ENCODE measurements at places on chromosomes 5 and 9.

DNA sequence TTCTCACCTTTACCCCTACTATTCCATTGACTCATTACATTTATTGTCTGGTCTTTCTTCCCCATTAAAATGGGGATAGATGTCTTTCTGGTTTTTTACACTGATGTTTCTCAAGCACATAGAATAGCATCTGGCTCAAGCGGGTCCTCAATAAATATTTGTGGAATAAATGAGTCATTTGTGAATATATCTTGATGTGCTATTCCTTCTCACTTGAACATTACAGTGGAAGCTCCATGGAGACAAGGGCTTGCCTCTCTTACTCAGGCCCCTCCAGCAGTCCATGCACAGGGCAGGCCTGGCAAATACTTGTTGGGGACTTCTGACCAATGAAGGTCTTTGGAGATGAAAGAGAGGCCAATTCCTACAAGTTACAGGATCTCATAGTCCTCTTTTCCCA lies 151.7 kb upstream of the TAS2R1 start:
- DNase-seq, result peak; percentile 30

DNA sequence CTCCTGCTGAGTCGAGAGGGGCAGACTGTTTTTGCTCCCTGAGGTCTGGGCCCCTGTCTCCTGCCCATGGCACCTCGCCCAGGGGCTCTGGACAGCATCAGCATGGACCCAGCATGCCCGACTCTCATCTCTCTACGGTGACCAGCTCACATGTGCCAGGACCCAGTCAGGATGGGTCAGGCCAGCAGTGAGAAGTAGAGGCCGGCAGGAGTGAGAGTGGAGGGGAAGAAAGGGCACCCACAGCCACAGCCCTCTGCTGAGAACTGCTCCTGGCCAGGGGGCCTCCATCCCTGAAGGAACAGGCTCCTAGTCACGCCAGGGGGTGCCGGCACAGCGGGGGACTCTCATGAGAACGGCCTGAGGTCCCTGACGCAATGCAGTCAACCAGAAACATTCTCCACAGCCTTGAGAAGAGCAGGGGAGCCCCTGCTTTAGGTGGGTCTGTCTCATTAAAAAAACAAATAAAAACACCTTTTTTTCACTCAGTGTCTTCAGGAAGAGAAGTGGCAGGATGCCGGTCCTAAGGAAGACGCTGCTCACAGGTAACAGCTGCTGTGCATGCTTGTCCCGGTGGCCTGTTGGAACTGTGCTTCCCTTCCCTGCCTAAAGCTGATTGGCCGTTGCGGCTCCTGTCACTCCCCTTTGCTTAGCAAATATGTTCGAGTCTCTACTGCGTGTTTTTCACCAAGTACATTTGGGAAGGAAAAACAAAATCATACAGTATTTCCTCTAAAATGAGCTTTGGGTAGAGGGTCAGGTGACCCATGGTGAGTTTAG lies 85.7 kb upstream of the FBXW11 start:
- DNase-seq, result no peak

DNA sequence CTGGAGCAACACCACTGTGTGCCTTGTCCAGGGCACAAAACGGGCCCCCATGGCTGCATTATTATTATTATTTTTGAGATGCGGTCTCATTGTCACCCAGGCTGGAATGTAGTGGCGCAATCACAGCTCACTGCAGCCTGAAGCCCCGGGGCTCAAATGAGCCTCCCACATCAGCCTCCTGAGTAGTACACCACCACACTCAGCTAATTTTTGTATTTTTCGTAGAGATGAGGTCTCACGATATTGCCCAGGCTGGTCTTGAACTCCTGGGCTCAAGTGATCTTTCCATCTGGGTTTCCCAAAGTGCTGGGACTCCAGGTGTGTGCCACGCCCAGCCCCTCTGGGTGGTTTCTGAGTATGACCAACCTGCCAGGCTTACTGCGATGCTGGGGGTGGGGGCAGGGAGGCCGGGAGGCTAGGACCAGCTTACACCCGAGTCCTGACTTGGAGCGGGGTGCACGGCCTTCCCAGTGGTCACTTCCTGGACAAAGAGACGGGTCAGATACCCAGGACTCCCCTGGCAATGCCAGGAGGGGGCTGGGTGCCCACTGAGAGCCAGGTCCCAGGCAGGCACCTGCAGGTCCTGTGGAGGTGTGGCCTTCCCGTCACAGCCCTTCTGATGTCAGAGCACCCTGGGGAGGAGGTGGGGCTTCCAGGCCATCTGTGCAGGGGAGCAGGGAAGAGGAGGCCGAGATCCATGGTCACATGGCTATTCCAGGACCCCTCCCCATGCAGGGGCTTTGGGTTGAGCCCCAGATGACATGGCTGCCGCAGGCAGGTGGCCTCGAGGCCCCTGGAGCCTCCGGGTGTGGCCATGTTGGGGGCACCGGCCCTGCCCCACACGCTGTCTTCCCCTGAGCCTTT lies 8.3 kb upstream of the NRARP start:
- no peak for DNase-seq

- no peak for DNase-seq
These were observed 34.4 kb upstream of the CCDC112 start for GRCh38 chr5:115330830-115331229.

- no peak for DNase-seq
These were observed 60.5 kb upstream of the ITGA2 start for GRCh38 chr5:52928689-52929088.

GRCh38 chr5:28743025-28743715 lies 1704.8 kb upstream of the CDH9 start:
- DNase-seq, result peak; percentile 35

DNA sequence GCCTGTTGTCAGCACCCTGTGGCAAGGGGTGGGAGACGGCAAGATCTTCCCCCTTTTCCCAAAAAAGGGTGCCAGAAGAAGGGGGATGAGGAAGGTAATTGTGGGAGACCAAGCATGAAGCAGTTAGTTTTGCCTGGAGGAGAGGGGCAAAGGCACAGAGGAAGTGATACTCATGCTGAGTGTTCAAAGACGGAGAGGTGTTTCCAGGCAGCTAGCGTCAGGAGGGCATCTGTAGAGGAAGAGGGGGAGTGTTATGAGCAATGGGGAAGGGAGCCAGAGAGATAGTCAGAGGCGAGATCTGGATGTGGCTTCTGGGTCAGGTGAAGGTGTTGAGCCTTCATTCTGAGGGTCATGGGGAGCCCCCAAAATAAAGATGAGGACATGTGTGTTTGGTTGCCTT lies 26.9 kb upstream of the ADAM19 start:
- no peak for DNase-seq

GRCh38 chr5:133701871-133702270 lies 89.5 kb upstream of the FSTL4 start:
- no peak for DNase-seq

DNA sequence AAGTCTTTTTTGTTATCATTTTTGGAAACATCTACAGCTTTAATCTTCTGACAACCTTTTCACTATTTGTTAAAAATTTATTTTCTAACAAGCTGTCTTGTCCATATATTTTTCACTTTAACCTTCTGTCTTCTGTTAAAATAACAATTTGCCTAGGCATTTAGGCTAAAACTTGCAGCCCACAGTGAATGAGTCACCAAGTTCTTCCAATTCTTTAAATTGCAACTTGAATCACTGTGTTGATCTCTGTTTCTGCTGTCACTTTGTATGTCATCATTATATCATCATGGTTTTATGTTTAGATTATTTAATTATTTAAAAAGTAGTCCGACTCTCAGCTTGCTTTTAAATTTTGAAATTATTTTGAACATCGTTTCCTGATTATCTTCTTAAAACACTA lies 473.8 kb upstream of the PTPRD start:
- DNase-seq, result peak; percentile 74

GRCh38 chr5:140146523-140146842 lies 20.7 kb downstream of the IGIP start:
- DNase-seq, result no peak

DNA sequence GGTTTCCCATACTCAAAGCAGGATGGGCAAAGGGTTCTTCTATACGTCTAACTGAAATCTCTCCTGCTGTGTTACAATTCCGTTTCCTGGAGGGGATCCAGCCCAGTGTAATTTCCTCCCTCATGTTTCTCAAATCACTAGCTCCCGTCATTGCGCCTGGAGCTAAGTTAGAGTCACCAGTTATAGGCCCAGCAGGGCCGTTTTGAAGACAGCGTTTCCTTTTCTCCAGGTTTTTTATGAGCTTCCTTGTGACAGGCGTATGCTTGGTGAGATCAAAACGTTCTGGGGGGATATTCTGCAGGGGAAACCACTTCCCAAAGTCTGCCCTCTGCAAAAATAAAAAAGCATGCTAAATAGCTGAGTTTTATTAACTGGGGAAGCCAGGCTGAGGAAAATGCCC lies 53.0 kb upstream of the WWC1 start:
- DNase-seq, result no peak

DNA sequence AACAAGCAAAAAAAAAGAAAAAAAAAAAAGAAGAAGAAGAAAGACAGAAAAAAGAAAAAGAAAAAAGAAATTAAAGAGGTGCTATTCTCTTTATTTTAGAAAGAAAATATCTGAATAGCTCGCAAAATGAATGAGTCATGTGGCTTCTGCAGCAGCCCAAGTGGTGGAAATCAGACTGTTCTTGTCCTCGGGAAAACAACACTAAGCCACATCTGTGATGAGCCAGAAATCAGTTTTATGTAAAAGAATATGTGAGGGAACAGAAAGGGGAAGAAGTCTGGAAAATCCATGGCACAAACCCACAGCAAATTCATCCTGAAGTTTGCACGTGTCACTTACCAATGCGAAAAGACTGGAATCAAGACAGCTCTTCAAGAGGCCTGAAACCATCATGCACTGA lies 118.7 kb upstream of the GAS1 start:
- peak; percentile 40 for DNase-seq

DNA sequence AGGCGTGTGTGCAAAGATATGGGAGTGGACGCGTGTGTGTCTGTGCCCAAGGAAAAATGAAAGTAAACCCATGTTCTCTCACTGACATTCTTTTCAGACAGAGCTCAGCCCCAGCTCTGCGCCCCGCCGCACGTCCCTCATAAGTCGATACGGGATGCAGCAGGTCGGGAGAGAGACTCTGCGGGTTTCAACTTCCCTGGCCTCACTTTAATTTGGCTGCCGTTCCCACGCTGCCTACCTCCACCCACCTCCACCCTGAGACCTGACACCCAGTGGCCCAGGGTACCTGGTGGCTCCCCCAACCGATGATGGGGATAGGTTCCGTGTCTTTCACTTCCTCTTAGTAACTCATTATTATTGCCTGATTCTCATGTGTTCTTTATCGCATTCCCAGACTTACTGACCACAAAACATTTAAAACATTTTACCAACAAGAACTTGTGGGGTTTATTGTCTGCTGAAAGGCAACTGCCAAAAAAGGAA lies 19.4 kb downstream of the LHX2 start:
- peak; percentile 72 for DNase-seq

DNA sequence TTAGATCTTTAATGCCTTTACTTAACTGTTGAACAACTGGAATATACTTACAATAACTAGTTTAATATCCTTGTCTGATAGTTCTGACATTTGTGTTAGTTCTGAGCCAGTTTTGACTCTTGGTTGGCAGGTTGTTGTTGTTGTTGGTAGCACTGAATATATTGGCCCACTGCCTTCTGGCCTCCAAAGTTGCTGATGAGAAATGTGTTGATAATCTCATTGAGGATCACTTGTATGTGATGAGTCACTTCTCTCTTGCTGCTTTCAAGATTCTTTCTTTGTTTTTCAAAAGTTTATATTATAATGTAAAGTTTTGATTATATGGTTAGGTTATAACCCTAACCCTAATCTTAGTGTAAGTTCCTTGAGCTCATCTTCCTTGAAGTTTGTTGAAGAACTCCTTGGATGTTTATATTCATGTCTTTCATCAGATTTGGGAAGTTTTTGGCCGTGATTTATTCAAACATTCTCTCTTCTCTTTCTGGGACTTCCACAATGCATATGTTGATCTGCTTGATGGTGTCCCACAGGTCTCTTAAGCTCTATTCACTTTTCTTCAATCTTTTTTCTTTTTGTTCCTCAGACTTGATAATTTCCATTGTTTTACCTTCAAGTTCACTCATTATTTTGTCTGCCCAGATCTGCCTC lies 149.7 kb downstream of the FGF18 start:
- no peak for DNase-seq

DNA sequence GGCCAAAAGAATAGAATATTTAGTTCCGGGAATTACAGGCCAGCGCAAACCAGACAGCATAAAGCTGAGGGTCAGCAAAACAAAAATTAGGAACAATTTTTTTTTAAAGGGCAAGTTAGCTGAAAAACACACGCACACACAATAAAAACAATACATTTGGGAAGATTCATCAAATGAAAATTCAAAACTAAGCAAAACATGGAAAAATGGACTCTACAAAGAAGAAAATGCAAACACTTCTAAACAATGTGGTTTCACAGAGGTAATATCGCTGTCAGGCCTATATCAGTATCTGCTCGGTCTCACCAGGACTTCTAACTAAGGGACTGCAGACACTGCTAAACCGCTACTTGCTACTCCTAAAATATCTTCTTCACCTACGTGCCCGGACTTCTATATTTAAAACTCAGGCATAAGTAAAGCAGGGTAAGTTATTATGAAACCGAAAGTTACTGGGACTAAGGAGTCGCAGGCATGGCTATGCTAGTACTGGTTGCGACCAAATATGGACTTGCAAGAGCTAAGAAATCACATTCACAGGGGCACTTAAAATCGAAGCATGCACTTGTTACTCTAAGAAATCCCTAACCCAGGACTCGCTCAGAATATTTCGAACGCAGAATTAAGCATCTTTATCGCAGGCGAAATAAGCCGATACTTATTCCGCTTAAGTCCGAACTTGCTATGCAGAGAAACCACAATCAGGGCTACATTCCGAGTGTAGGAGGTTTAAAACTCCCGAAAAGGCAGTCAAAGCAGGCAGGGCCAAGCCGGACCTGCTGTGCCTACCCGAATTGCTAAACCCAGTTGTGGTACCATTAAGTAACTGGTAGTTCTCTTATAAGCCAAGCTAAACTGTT lies 2.3 kb downstream of the ANXA2R start:
- peak; percentile 84 for DNase-seq

DNA sequence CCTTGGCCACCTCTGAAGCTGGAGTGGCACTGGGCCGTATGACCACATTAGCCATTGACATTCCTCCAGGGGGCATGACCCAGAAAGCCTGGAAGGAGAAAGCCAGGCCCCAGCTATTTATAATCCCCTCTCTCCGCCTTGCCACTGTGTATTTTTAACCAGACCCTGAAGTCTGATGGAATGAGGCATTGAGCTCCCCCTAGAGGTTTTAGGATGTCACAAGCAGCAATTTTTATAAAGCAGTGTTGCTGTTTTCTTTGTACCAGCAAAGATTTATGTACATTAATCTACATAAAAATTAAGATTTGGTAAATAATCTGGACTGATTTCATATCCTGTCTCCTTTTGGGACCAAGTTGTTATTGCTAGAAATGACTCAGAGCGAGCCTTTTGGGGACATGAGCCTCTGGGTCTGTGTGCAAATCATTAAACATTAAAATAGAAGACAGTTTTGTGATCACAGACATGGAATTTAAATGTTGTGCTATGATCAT lies 127.1 kb downstream of the TRIO start:
- peak; percentile 75 for DNase-seq

- peak; percentile 4 for DNase-seq
These were observed 24.8 kb downstream of the CDC37L1 start for GRCh38 chr9:4704129-4704528.

DNA sequence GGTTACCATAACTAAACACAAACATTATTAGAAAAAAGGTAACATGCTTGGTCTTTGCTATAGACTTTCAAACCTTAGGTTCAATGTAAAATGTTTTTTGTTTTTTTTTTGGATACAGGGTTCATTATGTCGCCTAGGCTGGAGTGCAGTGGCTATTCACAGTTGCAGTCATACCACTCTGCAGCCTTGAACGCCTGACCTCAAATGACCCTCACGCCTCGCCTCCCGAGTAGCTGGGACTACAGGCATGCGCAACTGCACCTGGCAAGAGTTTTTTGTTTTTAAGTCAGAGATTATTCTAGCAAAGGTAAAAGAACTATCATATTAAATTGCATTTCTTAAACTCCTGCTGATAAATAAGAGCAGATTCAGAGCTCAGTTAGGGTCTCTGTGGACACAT lies 55.1 kb upstream of the NR5A1 start:
- no peak for DNase-seq
